NK-92 treated with Interleukin-12 subunit alpha and Interleukin-12 subunit beta, amount 100 ng/mL, for 24 hours (cell line): ENCODE measurements at places on chromosomes 11 and 22.

DNA sequence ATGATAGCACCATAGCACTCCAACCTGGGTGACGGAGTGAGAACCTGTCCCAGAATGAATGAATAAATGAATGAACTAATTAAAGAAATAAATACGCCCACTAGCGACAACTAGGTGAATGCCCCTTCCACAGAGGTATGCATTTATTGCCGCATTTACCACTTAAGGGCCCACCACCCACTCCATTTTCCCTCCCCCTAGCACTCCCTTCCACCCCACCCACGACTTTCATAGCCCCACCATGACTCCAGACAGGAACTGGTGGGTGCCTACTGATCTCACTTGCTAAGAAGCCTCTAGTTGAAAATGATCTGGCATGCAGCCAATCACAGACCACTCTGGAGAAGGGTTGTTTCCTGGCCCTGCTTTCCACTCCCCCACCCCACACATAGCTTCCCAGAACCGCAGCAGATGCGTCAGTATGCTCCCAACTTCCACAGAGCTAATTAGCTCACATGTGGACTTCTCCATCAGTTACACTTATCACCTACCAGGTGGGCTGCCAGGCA, 167.6 kb downstream of the WT1 start:
- DNase-seq = no peak

DNA sequence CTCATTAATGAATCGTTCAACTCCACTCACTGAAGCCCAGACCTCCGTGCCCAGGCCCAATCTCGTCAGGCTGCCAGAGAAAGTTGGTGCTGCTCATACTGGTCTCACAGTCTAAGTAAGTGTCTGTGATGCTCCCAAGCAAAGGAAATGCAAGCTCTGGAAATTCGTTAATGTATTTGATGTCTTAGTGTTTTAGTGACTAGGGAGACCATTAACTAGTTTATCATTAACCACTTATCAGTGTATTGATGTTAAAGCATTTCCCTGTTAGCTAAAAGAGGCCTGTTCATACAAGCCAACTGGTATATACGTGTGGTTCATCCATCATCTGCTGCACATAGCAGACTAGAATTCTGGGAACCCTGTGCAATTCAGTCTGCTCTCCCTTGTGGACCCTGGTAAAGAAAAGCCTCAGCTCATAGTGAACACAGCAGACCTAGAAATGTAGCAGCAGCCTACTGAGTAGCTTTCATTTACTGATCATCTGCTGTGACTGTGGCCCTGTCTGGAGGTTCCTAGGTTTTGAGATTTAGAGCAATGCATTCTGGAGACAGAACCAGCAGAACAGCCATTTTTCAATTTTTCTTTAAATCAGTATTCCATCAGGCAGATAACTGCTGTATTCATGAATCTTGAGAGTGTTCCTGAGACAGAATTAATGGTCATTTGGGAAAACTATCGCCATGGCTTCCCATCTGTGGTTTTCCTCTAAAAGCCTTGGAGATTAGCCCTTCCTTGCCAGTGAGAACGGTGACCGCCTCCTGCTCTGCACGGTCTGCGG, 15.7 kb upstream of the AIFM3 start:
- no peak for DNase-seq

- DNase-seq = no peak
Measured at GRCh38 chr11:65355776-65356393, 1.3 kb downstream of the TIGD3 start.

- no peak for DNase-seq
Measured at GRCh38 chr11:93988455-93988854, 32.7 kb upstream of the HEPHL1 start.

- DNase-seq = no peak
Measured at GRCh38 chr11:102267609-102268008, 49.7 kb upstream of the BIRC3 start.

DNA sequence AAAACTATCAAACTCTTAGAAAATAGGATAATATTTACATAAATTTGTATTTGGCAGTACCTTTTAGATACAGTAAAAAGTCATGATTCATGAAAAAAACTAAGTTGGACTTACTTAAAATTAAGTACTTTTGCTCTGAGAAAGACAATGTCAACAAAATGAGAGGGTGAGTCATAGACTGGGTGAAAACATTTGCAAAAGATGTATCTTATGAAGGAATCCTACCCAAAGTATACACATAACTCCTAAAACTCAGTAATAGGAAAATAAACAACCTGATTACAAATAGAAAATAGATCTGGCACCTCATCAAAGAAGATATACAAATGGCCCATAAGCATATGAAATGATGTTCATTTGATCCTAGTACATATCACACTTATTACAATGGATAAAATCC, 1154.6 kb downstream of the JRKL start:
- no peak for DNase-seq

DNA sequence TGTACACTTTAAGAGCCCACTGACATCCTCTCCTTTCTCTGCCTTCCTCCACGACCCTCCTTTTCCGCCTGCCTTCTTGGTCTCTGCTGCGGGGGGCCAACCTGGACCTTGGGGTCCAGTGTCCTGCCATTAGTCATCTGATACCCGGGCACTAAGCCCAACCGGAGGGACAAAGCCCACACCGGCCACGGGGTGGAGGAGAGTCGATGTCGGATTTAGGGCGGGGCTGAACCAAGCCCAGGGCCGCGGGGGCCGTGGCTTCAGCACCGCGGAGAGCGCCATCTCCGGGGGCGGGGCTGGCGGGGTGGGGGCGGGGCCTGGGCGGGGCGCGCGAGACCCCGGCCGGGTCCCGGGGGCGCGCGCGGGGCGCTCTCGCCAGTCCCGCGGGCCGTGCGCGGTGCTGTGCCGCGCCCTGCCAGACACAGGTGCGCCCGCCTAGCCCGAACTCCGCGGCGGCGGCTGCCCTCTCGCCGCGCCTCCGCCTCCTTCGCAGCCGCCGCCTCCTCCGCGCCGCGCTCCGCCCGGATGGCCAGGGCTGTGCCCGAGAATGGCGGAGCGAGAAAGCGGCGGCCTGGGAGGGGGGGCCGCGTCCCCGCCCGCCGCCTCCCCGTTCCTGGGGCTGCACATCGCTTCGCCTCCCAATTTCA, at the start of gene MAPK8IP1:
TSS of gene MAPK8IP1 (plus strand) at position 378 of the 647 bp plus-strand sequence. CDS start at position 548, 170 bp downstream.
- DNase-seq = no peak

- peak; percentile 56 for DNase-seq
Measured at GRCh38 chr22:23849009-23850006, 8.4 kb upstream of the SLC2A11 start.

DNA sequence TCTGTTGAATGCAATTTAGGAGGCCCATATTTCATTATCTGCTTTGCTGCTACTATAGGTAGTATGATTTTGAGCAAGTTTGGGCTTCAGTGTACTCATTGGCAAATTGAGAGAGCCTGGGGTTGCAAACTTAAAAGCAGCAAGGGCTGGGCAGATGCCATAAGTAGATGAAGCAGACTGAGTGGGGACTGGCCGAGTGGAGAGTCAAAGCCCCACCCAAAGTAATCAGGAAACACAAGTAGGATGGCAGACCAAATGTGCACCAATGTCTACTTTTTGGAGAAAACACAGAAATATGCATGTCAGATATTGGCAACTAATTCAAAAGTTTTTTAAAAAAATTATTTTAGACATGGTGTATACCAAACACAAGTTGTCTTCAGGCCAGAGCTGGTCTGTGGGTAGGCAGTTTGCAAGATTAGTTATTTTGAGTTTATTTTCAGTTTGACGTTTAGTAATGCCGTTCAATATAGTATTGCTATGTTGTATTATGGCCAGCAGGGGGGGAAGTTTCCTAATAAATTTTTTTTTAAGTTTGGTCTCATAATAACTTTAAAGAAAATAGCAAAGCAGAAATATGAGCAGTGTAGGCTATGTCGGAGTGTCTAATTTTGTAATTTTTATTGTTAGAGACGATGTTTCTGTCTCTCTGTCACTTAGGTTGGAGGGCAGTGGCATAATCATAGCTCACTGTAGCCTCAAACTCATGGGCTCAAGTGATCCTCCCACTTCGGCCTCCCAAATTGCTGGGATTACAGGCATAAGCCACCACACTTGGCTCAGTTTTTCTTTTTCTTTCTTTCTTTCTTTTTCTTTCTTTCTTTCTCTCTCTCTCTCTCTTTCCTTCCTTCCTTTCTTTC, 105.1 kb downstream of the HIPK3 start:
- no peak for DNase-seq

- DNase-seq = no peak
Measured at GRCh38 chr22:27206374-27207133, 549.2 kb downstream of the MIAT start.

DNA sequence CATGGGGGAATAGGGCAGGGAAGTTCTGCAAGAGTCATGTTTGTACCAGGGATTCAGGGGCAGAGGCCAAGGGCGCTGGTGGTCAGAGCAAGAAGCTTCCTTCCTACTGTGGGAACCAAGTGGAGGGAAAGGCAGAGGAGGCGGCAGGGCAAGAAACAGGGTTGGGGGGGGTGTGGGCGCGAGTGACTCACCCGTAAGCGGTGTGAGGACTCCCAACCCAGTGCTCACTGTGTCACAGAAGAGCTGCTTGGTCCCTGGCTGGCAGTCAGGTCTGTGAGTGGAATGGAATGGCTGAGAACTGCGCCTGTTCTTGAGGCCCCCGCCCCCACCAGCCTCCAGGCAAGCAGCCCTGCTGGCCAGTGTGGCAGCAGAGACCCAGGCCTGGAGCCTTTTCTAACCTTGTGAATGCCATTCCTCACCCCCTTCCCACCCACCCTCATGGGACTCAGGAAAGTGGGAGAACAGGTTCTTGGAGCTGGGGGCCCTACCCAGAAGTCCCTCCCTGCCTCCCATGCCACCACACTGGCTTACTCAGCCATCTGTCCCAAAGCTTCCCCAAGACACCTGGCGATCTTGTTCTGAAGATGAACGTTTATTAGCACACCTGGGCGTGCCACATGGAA, 4.7 kb downstream of the LRRC10B start:
- DNase-seq = no peak

- DNase-seq = no peak
Measured at GRCh38 chr11:62360685-62361084, 23.4 kb downstream of the ASRGL1 start.

DNA sequence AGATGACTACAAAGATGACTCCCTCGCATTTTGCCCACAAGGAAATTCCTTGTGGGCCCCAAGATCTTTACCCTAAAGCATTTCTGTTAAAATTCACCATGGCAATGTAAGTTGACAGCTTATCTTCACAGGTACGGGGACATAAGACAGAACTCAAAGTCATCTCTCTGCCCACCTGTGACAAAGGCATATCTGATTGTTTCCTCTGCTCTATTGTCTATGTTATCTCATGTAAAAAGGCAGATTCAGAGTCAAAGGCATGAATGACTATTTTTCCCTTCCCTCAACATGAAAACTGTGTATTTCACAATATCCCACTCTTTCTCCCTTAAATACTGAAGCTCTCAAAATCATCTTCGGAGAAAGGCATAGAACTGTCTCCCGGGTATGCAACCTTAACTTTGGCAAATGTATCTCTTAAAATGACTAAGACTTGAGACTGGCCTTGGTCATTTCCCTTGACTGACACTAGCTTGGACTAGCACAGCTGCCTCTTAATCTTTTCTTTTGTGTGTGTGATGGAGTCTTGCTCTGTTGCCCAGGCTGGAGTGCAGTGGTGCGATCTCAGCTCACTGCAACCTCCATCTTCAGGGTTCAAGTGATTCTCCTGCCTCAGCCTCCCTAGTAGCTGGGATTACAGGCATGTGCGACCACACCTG, 103.2 kb downstream of the MICAL3 start:
- DNase-seq = no peak

DNA sequence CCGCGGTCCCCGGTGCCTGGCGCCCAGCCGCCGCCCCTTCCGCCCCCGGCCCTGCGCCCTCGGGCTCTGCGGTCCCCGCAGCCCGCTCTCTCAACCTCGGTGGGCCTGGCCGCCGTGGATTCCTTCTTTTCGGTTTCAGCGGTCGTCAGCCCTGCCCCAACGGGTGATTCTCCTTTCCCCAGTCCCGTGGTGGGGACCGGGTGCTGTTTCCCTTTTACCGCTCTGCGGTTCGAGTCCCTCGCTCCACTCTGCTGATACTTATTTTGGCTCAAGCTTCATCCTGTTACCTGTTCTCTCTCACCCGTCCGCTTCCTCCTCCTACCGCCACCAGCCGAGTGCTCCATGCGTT, 494 bp downstream of the ZDHHC5 start:
- DNase-seq = peak; percentile 56

DNA sequence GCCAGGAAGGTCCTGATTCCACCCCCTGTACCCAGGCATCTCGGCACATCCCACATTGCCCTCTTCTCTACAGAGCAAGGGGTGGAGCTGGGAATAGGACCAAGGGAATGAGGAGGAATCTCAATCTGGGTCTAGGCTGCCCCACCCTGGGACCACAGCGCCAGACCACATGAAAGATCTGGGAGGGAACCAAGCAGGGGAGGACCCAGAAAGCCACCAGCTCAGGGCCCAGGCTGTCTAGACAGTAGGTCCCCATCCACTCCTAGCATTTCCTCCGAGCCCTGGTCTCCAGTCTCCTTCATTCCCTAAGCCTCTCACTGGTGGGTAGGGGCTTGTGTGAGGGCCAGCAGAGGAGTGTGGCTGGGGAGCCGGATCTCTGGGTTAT, 11.6 kb downstream of the PHLDB1 start:
- DNase-seq = no peak

DNA sequence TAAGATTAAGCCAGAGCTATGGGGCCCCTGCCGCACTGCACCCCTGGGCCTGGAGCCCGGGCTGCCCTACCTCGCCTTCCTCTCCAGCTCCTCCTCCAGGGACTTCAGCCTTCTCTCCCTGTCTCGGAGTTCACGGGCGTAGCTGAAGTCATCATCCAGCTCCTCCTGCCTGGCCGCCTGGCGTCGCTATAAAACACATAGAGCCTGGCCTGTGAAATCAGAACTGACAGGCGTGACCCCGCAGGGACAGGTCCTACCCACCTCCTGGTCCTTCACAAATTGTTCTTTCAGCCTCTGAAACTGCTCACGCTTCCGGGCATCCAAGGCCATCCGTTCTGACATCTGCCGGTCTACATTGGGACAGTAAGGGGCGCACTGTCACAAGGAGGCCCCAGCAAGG, 20.8 kb downstream of the TUBGCP6 start:
- DNase-seq = no peak

DNA sequence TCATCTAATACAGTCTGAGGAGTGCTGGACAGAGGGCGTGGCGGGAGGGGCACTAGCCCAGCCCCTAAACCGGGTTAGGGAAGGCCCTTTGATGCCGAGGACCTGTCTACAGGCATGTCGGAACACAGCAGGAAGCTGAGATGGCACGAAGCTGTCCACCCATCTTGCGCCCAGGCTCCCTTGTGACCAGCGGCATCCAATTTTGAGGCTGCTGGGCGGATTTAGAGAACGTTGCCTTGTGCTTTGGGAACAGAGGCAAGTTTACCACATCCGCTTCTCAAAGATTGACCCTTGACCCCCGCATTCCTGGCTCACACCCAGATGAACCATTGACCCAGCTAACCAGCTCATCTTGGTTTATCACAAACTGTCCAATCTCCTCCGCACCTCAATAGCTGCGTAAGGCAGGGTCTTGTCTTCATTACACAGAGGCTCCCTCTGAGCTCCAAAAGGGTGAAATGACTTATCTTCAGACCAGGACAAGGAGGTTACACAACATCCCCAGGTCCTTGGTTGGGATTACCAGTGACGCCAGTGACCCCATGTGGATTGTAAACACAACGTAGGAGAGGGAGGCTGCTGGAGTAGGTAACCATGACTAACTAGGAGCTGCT, 4.5 kb downstream of the FAM83F start:
- DNase-seq = no peak

- no peak for DNase-seq
Measured at GRCh38 chr11:59555601-59556114, 44.3 kb downstream of the OR4D9 start.
